NCI-H226 (cell line): ENCODE measurements at places on chromosomes 4 and X.

DNA sequence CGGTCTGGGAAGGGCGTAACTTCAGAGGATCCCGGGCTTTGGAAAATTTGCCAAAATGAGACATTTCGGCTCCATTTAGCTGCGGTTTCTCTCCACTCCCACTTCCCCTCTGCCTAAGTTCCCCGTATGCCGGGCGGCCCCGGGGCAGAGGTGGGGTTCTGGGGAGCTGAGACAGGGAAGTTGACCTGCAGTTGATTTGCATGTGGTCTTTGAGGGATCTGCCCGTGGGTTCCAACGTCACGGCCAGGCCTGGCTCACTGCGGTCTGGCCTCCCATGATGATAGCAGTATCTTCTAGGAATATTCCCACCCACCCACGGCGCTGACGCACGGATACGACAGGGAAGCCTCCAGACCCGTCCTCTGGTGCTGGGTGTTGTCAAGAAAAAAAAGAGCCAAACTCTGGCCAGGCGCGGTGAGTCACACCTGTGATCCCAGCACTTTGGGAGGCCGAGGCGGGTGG lies 27.3 kb upstream of the CRLF2 start:
- no peak for DNase-seq

GRCh38 chrX:47177079-47177478 lies 16.6 kb upstream of the UBA1 start:
- no peak for DNase-seq

DNA sequence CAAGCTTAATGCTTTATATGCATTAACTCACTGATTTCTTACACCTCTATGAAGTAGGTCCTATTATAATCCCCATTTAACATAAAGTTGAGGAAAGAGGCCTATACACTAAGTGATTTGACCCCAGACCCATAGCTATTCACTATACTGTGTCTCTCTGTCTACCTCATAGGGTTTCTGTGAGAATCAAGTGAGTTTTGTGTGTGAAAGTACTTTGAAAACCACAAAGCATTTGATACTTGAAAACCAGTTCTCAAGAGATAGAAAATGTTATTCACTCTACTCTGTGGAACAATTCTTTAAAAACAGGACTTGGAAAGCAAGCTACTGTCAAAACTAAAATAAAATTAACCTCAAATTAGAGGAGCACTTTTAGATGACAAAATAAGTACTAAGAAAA lies 35.0 kb downstream of the SHROOM3 start:
- no peak for DNase-seq

- DNase-seq: no peak
Observed at GRCh38 chr4:157722146-157722545, 450.7 kb downstream of the GASK1B start.
